ENCODE measurements at places on chromosomes 2 and 18. TPM values are rescaled to one million over a fixed set of nuclear protein-coding genes. Genes with fewer than 3 reads are reported as not detected.

The DQX1 gene
- 1.2 TPM for total RNA-seq

- H3K4me1 ChIP-seq, result no peaks in the 10 kb centered on the region
- H3K4me3 ChIP-seq, result no peak overlapping the region
- H3K36me3 ChIP-seq, result no peaks in the 10 kb centered on the region
- peaks cover 37% of the 10 kb centered on the region for H3K27me3 ChIP-seq
- peak; percentile 69 for DNase-seq
These were observed 283.2 kb downstream of the INSIG2 start for GRCh38 chr2:118371515-118371914.

The RNF152 gene
- total RNA-seq, result 18.3 TPM

The ACOXL gene
- total RNA-seq, result 0.36 TPM

DNA sequence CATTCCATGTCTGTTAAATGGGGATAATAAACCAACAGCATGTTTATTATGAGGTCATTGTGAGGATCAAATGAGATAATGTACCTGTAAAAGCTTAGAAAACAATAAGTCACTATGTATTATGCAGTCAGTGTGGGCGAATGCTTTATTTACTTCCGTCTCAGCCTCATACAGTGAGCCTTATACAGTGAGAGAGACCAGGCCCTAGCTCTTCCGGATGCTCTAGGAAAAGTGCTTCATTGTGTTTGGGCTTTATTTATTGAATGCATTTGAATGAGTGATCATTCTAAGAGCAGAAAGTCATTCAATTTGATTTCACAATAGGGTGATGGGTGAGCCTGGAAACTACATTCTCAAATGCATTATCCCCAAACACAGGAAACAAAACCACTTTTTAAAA lies 603.9 kb upstream of the FANCL start:
- H3K4me3 ChIP-seq, result no peak overlapping the region
- peaks cover 5% of the 10 kb centered on the region for H3K4me1 ChIP-seq
- H3K27ac ChIP-seq, result no peak overlapping the region
- no peaks in the 10 kb centered on the region for H3K36me3 ChIP-seq

- no peaks in the 10 kb centered on the region for H3K27me3 ChIP-seq
- H3K27ac ChIP-seq, result no peak overlapping the region
- no peak for DNase-seq
- H3K4me1 ChIP-seq, result peaks cover 15% of the 10 kb centered on the region
- no peak overlapping the region for H3K4me3 ChIP-seq
These were observed 36.3 kb downstream of the SMAD2 start for GRCh38 chr18:47893939-47894699.
